ENCODE measurements at places on chromosomes 2 and 18. TPM values are rescaled to one million over a fixed set of nuclear protein-coding genes. Genes with fewer than 3 reads are reported as not detected.

- peak; percentile 48 for ATAC-seq
Measured at GRCh38 chr2:11750422-11750821, 4.0 kb downstream of the LPIN1 start.

- ATAC-seq, result no peak
Measured at GRCh38 chr2:173970516-173970924, 5.3 kb upstream of the SP3 start.

The CCDC85A gene
- total RNA-seq, result not detected

The GYPC gene
- 123 TPM for total RNA-seq

The CIB4 gene
- not detected for total RNA-seq

The SERPINB10 gene
- not detected for total RNA-seq

- no peak for ATAC-seq
Measured at GRCh38 chr2:96684883-96685576, 42.5 kb downstream of the FER1L5 start.

DNA sequence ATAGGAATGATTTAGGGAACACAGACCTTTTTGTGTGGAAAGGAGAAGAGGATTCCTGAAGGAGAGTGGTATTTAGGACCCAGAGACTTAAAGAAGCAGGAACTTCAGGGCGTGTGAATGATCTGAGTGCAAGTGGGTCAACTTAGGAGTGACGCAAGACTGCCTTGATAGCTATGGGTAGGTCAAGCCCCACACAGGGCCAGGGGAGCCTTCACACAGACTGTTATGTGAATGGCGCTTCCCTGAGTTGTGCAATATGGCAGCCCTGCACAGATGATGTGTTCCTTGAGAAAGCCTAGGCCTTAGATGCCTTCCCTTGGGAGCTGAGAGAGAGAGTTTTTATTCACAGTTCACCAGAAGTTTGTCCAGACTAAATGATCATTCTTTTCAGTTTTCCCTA is 47.1 kb upstream of the IGFBP5 start:
- ATAC-seq, result no peak

- ATAC-seq, result no peak
Measured at GRCh38 chr2:190235101-190235500, 84.5 kb downstream of the HIBCH start.

DNA sequence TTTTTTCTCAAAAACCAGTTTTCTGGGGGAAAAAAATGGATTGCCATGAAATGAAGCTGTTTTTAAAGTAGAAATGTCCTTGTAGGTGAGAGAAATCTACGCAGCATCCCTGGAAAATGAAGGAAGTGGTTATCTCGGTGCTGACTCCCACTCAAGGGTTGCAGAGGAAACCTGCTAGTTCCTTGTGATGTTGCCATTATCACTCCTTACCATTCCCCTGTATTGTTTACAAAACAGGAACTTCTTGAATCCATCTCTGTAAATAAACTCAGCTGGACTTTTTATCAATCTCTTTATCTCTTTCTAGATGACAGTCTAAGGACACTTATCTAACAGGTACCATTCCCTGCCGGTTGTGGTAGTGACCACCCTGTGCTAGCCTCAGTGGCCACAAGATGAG is 61.2 kb downstream of the FEZ2 start:
- no peak for ATAC-seq

GRCh38 chr2:96506016-96506906 is 1.1 kb upstream of the NEURL3 start:
- no peak for ATAC-seq

DNA sequence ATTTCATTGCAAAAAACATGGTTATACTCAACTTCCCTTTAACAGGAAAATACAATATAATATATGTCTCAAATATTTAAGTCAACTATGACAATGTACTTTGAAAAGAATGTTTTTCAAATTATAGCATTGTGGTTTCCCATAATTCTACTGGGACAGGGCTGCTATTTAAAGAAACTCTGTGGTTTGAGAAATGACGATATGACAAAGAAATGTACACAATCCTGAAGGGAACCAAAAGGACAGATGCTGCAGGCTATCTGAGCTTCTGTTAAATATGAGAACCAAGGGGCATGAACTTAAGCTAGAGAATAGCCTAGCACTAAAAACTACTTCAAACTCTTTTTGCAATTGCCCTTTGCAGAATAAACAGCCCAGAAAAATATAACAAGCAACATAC is 415.9 kb downstream of the GRB14 start:
- ATAC-seq, result no peak

- ATAC-seq, result no peak
Measured at GRCh38 chr2:115763601-115764000, 1321.2 kb downstream of the DPP10 start.

- no peak for ATAC-seq
Measured at GRCh38 chr2:161556440-161556839, 67.8 kb upstream of the SLC4A10 start.

DNA sequence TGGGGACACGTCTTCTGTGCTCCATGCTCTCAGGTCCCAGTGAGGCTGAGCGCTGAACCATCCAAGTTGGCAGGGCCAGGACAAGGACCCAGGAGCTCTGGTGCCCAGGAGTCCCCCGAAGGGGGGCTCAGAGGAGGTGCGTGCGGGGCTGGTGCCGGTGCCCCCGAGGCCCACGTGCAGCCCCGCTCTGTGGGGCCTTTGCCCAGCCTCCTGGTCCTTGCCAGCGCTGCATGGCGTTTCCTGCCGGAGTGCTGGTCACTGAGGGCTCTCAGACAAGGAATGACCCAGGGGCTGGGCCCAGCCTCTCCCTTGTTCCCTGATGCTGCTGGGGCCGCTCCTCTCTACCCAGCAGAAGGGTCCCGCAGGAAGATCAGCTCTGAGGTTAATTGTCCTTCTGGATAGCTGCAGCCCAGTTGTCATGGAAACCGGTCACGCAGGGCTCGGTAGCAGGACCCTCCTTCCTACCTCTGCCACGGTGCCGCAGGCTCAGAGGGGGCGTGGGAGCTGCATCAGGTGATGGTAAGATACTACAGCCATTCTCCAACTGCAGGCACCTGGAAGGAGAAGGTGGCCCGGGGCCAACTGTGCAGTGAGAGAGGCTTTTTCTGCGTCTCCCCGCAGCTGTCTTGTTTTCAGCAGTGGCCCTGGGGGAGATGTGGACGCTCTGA is 64.5 kb downstream of the RRM2 start:
- ATAC-seq, result no peak

GRCh38 chr2:24269265-24269664 is 91.1 kb downstream of the ITSN2 start:
- peak; percentile 77 for ATAC-seq

GRCh38 chr18:78678318-78678695 is 301.3 kb upstream of the SALL3 start:
- ATAC-seq, result no peak

The DYNAP gene
- not detected for total RNA-seq

- no peak for ATAC-seq
Measured at GRCh38 chr18:13291299-13291698, 72.7 kb downstream of the LDLRAD4 start.
